ENCODE measurements at places on chromosomes 1 and 21.

DNA sequence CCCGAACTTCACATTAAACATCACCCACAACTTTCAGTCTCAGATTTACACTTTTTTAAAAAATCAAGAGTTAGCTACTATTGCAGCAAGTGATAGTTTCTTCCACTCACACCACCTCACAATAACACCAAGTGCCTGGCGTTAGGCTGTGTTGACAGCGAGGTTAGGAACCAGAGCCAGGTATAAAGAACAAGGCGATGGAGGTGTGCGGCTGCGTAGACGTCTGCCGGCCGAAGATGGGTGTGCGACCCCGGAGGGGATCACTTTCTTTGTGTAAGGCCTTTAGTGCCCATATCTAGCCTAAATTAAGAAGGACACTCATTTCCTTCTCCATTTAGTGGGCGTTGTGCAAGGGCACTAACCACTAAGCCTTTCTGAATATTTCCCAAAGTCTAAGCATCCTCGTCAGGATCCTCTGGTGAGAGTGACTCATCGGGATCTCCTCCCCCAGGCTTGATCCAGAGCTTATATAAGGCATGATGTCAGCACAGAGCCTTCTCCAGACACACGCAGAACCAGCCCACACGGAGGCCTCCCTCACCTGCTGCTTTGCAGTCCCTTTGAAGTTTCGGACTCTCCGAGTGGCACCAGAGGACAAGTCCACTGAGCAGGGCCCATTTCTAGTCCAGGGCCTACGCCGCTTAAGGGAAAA is 11.8 kb downstream of the NHLH2 start:
- no peak for DNase-seq

GRCh38 chr1:201537028-201537427 is 1.9 kb upstream of the NAV1 start:
- DNase-seq: no peak

GRCh38 chr1:50183378-50184133 is 74.8 kb downstream of the ELAVL4 start:
- DNase-seq: no peak

- no peak for DNase-seq
Measured at GRCh38 chr21:25107708-25108107, 499.6 kb downstream of the MRPL39 start.

- DNase-seq: no peak
Measured at GRCh38 chr1:16315437-16315836, 36.8 kb downstream of the FBXO42 start.

DNA sequence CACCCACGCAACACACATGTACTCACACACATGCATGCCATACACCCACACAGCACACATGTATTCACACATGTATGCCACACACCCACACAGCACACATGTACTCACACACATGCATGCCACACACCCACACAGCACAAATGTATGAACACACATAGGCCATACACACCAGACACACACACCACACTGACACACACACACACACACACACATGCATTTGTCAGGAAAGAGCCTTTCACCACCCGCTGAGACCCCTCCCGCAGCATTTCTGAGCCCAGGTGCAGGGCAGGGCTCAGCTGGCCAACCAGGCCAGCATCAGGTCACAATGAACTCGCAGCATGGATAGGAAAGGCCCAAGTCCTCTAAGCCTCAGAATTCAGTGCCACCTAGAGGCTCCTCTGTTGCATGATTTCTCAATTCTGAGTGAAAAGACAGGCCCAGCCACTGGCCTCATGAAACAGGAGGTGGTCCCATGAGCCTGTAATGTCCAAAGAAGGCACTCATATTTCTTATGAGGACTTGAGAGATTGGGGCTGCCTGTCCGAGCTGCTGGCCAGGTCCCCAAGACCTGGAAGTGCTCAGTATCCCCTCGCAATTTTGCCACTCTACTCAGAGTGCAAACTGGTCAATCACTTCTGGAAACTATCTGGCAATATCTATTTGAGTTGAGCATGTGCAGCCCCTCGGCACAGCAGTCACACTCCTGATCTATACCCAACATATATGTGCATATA is 57.3 kb downstream of the PSMG1 start:
- DNase-seq: no peak

- no peak for DNase-seq
Measured at GRCh38 chr21:41217671-41218385, 49.9 kb downstream of the BACE2 start.

- DNase-seq: no peak
Measured at GRCh38 chr21:45401054-45401518, 3.9 kb upstream of the COL18A1 start.

DNA sequence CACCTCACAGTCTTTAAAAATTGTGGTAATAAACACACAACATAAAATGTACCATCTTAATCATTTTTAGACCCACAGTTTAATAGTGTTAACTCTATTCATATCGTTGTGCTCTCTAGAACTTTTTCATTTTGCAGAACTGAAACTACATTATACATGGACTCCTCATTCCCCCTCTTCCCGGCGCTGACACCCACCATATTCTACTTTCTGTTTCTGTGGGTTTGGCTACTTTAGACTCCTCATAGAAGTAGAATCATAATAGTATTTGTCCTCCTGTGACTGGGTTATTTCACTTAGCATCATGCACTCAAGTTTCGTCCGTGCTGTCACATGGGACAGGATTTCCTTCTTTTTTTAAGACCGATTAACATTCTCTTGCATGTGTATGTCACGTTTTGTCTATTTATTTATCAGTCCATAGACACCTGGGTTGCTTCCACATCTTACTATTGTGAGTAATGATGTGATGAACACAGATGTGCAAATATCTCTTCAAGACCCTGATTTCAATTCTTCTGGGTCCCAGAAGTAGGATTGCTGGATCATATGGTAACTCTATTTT is 62.9 kb upstream of the TMPRSS2 start:
- DNase-seq: no peak

- no peak for DNase-seq
Measured at GRCh38 chr1:81689531-81689941, 111.2 kb upstream of the ADGRL2 start.

DNA sequence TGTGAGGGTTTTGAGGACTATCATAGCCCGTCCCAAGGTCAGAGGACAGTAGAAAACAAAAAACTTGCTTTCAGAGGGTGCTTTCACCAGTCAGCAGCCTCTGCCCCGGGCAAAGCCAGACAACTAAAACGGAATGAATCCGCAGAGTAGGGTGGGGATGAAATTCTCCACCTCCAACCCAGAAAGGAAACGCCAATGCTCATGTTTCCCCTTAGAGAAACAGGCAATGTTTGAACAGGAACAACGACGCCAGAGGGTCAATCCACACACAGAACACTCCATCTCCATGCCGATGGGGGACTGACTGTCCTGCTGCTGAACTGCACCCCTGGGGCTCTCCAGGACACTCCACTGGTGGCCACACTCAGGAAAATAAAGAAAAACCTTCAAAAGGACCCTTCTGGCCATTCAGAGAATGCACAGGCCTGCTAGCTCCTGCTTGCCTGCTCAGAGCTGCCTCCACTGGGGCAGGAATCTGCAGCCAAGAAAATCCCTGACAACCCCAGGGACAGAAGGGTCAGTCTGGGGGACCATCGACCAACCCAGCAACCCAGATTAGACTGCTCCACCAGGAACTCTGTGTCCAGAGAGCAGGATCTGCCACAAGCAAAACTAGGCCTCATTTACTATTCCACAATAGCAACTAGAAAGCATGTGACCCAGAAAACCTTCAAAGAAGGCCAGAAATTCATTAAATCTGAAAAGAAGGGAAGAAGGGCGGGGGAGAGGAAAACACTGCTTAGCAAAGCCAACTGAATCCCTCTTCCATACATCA is 116.0 kb downstream of the TOMM20 start:
- DNase-seq: no peak

GRCh38 chr1:160309571-160309970 is 24.6 kb upstream of the PEX19 start:
- no peak for DNase-seq

DNA sequence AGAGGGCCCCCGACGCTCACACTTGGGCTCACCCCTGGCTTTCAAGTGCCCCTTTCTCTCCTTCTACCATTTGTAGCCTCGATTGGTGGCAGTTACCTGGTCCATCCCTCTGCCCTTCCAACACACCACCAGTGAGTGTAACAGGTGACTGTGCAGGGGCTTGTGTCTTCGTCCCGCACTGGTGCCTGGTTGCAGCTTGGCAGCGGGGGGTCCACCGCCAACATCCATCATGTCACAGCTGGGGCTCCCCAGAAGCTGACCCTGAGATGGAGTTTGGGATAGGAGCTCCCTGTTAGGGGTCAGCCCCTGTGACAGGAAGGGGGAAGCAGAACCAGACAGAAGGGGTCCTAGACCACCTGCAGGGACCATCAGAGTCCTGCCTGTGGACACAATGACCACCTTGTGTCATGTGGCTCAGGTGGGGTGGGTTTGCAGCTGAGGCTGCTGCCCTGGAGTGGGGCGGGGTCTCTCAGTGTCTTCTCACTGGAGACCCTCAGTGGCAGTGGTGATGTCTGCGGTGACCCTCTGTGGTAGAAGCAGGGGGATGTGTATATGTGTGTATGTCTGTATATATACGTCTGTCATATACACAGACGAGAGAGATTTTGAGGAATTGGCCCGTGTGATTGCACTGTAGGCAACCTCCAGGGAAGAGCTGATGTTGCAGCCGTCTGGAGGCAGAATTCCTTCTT is 3.6 kb upstream of the CALML6 start:
- no peak for DNase-seq

DNA sequence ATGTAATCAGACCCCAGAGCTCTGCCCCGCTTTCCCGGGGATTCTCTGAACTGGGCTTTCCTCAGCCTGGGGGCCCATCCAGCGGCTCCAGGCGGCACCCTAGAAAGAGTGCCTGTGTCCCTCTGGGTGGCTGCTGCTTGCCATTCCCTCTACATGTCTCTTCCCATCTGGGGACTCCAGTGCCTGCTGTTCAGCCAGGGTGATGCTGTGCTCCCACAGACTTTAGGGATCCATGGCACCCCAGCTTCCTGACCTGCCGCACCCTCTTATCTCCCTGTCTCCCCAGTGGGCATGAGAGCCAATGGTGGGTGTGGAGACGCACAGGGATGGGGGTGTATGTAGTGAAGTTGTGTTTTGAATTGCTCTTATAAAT is 16.2 kb downstream of the TRAPPC10 start:
- DNase-seq: no peak

DNA sequence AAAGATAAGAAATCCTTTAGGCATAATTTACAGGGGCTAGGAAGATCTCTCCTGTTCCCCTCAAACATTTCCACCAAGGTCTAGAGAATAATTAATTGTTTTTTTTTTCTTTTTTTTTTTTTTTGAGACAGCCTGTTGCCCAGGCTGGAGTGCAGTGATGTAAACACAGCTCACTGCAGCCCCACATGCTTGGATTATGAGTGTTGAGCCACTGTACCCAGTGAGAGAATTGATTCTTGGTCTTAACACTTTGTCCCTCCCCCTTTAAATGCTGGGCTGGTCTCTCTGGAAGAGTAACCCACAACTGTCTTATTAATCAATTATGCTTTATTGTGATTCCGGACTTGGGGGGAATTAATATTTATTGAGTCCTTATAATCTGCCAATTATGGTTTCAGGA is 33.4 kb downstream of the ATF3 start:
- DNase-seq: no peak

- DNase-seq: no peak
Measured at GRCh38 chr1:247111259-247111699, 7.1 kb upstream of the ZNF669 start.

DNA sequence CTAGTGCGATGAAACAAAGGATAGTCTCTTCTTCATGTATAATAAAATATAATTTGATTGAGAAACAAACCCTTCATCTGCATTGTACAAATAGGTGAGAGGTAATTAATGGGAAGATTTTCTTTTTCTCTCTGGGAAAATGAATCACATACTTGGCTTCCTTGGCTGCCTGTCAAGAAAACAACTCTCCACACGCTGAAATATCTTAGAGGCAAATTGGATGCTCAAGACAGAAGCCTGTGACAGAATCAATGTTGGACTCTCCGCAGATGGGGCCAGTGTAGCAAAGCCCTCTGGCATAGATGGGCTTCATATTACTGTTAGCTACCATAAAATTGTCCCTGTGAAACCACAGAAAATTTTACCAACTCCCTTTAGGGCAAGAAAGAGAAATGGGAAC is 186.6 kb downstream of the GRIK1 start:
- no peak for DNase-seq

GRCh38 chr1:27523337-27524020 is 33.5 kb upstream of the WASF2 start:
- DNase-seq: no peak

GRCh38 chr21:15823486-15824150 is 93.8 kb downstream of the USP25 start:
- no peak for DNase-seq

DNA sequence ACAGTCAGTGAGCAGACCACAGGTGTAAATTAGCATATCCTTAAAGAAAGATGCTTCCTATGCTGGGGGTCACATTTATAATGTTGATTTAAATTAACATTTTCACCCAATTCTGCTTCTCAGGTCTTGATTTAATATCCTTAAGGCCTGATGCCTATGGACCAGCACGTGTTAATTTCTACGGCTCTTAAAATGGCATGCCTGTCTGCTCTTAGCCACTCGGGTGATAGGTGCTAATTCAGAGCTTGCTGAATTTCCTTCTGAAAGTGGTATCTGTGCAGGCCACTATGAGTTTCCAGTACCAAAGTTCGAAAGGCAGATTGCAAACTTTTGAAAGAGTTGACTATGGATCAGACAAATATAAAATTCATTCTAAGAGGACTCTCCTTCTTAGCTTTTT is 487.4 kb upstream of the ADGRL2 start:
- DNase-seq: no peak

DNA sequence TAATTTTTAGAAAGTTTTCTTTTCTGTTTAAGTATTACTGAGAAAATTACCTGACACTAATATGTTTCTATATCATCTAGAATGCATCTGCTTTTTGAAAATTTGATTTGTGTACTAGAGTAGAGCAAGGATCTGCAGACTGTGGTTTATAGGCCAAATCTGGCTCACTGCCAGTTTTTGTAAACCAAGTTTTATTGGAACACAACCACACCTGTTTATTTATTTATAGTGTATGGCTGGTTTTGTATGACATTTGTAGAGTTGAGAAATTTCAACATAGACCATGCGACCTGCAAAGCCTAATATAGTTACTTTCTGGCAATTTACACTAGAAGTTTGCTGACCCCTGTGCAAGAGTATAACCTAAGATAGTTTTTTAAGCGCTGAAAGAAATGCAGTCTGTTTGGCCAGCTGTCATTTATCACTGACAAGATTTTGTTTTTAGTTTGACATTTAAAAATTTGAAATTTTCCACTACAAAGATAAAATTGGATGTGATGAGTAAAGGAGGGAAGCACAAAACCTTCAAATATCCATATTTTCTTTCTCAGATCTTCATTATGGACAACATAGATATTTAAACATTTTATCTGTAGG is 36.1 kb upstream of the CACYBP start:
- no peak for DNase-seq

All from stimulated activated CD8-positive, alpha-beta memory T cell treated with anti-CD3 and anti-CD28 coated beads, Interleukin-4, amount 100 ng/mL, for 1 hour (primary cell).